Stimulated activated CD4-positive, alpha-beta T cell treated with anti-CD3 and anti-CD28 coated beads, Interleukin-12 subunit alpha, Interleukin-12 subunit beta, amount 100 ng/mL, for 24 hours (primary cell): ENCODE measurements at places on chromosomes 12 and 14.
A peak's percentile ranks its signal among the peaks of the same experiment; 100 is the strongest.

DNA sequence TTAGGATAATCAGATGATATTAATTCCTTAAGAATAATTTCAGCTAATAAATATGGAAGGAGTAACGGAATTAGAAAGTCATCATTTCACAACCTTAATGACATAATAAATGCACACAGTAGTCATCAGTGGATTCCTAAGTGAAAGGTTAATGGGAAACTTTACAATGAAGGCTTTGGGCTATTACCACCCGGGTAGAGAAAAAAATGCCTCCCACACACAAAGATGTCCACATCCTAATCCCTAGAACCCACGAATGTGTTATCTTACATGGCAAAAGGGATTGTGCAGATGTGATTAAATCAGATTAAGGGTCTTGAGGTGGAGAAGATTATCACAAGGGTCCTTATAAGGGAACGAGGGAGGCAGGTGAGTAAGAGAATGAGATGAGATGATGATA lies 5.6 kb downstream of the TMED10 start:
- no peak for DNase-seq

- DNase-seq, result no peak
Measured at GRCh38 chr14:23864861-23865260, 88.7 kb upstream of the DHRS4 start.

DNA sequence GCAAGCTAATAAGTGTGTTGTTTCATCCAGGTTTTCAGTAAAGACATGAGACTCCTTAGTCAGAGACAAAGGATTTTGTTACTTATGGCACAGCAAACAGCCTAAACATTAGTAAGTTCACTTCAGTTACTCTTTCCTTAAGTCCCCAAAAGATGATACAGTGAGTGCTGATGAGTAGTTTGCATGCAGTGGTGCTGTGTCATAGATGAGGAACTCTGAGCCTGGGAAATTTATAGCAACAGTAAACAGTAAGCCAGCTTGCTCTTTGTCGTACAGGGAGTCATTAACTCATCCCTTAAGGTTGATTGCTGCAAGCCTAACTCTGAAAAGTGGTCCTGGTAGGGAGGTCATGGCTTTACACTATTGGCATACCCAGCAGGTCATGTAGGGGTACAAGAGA lies 208.6 kb upstream of the OR4E1 start:
- no peak for DNase-seq

DNA sequence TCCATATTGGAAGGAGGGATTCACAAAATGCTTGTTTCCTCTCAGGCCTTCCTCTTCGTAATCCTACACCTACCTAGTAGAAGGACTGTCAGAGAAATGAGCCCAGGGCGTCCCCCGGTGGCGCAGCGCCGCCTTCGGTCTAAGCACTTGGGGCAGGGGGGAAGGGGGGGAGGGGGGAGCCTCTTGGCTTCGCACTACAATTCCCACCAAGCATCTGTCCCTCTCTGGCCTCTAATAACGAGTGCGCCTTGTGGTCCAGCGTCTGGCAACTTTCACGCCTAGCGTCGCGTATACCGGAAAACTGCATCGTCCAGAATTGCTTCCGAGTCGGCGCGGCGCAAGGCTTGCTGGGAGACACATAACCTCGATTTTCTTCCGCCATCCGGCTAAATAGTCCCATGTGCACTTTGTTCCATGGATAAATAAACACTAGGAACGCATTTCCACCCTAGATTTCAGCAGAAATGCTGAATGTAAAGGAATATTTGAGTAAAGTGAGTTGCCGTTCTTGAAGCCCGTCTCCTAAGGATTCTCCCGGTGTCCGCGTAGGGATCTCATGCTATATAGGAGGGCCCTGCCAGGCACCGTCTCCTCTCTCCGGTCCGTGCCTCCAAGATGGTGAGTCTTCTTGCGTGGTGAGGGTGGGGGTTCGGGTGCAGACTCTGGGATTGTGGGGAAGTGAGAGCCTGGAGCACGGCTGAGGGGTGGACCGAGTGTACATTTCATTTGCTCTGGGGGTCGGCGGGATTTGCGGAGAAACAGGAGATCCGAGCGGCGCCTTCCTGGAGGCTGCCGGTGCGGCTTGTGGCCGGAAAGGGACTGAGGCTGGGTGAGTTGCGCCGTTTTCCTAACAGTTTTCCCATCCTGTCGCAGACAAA lies at the start of gene RPS26:
Gene RPS26 (plus strand): TSS at position 367 of the 878 bp plus-strand sequence. CDS start 249 bp downstream, at position 616.
- peak; percentile 85 for DNase-seq

GRCh38 chr12:45549337-45549902 lies 180.1 kb upstream of the ARID2 start:
- no peak for DNase-seq

- no peak for DNase-seq
Measured at GRCh38 chr12:127861406-127861805, 405.6 kb upstream of the TMEM132C start.

- no peak for DNase-seq
Measured at GRCh38 chr12:116443821-116444589, 115.2 kb upstream of the MAP1LC3B2 start.

- no peak for DNase-seq
Measured at GRCh38 chr12:49664591-49665239, 41.4 kb downstream of the PRPF40B start.

DNA sequence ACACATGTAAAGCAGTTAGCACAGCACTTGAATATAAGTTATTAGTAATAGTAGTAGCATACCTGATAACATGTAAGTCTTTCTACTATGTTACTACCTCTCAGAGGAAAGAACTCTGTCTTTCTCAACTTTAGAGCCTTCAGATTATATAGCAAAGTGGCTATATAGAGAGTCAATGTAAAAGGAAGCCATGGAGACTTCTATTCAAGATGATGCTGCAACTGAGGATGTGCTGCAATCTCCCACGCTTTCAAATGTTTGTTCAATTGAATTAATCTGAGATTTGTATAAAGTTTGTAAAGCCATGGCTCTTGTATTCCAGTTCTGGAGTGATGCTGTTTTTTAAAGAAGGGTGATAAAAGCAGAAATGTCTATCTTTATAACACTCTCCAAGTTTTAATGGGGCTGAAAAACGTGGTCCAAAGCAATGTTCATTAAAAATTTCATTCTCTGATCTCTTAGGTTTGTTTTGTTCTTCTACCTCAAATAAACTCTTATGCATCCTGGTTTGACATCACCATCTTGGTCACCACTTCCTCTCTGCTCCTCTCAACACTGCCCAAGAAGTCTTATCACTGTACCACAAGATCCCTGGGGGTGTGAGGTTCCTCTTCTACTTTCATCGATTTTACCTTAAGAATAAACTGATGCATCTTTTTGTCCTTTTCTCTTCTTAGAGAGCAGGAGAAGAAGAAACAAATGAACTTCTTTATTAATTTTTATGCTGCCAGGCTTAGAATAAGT lies 40.6 kb downstream of the C12orf42 start:
- DNase-seq, result no peak

GRCh38 chr12:65335021-65335714 lies 56.7 kb downstream of the MSRB3 start:
- no peak for DNase-seq

DNA sequence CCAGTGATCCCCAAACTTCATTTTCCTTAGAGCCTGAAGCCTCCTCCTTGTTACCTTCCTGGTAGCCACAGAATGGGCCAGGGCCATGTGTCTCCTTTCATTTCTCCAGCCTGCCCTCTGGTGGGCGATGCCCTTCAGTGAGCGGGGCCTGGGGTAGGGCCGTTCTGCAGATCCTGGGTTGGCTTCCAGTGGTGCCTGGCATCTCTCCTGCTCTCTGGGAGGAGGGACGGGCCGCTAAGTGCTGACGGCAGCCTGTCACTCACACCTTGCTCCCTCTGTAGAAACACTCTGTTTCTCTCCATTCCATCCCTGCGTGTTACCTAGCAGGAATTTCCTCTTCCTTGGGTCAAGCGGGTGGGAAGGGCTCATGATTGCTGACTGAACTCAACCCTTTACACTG lies 232.1 kb downstream of the CACNA1C start:
- DNase-seq, result no peak

DNA sequence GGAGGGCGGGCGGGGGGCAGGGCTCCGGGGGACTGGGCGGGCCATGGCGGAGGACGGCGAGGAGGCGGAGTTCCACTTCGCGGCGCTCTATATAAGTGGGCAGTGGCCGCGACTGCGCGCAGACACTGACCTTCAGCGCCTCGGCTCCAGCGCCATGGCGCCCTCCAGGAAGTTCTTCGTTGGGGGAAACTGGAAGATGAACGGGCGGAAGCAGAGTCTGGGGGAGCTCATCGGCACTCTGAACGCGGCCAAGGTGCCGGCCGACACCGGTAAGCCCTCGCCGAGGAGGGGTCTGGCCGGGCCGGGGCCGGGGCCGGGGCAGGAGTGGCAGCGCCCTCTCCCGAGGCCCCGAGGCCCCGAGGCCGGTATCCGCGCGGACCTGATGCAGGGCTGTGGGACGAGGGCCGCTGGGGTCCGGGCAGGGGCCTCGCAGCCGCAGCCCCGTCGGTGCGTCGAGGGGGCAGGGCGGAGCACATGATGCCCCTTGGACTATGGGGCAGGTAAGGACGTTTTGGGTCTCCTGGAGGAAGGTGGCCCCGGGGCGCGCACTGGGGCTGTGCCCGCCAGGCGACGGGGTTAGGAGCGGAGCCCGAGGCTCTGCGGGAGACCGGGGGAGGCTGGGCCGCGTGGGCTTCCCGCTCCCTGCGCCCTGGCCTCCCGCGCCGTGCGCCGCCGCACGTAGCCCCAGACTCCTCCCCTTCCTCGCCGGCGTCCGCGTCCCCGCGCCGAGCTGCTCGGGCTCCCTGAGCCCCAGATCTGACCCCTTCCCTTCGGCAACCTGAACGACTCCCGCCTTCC lies at the start of gene TPI1:
Gene TPI1 (plus strand): TSS at position 119 of the 798 bp plus-strand sequence. CDS start 36 bp downstream, at position 155.
- peak; percentile 73 for DNase-seq

DNA sequence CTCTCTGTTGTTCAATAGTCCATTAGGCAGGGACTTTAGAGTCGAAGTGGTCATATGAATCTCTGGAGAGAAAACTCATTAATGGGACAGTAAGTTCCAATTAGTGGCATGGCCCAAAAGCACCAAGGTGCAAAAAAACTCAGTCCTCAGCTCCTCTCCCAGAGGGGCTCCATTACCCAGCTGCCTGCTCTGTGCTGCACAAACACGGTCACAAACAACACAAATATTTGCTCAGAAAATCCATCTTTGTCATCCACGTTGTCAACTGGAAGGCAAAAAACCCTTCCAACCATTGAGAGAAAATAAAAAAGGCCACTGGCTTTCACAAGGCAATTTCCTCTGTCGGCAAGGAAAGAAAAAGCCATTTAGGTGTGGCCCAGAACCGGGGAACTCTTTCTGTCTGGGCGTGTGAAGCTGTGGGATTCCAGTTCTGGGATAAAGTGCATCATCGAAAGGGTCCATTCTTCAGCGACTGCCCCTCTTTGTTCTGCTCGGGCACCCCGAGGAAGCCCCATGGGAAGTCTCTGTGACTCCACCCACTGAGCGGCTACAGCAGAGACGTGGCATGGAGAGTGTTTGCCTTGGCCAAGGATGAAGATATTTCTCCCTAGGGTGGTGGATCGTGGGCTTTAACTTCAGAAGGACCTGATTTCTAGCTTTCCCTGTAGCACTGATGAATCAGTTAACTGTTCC lies 137.6 kb downstream of the VRK1 start:
- no peak for DNase-seq

- no peak for DNase-seq
Measured at GRCh38 chr12:26090836-26091510, 33.9 kb downstream of the BHLHE41 start.

- DNase-seq, result no peak
Measured at GRCh38 chr14:93329965-93330608, 2.7 kb downstream of the BTBD7 start.

- no peak for DNase-seq
Measured at GRCh38 chr12:49260166-49260565, 4.7 kb upstream of the TUBA1C start.

DNA sequence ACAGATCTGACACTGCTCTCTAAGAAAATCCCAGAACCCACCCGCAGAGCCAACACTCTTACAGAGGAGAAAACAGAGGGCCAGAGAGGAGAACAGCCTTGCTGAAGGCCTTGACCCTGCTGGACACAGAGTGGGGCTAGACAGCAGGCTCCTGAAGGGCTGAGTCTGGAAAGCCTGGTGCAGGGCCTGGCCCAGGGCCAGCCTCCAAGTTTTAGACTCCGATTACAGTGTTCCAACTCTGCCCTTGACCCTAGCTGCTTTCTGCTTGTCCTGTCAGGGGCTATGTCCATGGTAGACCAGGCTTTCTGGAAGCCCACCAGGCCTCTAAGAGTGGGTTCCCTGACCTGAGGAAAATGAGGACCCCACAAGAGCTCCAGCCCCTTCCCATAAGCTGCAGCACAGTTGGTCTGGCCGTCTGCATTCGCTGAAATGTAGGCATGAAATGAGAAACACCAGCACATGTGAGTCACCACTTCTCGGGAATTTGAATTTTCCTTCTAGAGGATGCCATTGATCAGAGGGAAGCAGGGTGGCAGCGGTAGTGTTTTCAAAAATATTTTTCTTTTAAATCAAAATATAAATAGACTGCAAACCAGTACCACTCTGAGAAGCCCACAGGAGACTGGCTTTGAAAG lies 154.4 kb downstream of the CALM1 start:
- DNase-seq, result no peak

DNA sequence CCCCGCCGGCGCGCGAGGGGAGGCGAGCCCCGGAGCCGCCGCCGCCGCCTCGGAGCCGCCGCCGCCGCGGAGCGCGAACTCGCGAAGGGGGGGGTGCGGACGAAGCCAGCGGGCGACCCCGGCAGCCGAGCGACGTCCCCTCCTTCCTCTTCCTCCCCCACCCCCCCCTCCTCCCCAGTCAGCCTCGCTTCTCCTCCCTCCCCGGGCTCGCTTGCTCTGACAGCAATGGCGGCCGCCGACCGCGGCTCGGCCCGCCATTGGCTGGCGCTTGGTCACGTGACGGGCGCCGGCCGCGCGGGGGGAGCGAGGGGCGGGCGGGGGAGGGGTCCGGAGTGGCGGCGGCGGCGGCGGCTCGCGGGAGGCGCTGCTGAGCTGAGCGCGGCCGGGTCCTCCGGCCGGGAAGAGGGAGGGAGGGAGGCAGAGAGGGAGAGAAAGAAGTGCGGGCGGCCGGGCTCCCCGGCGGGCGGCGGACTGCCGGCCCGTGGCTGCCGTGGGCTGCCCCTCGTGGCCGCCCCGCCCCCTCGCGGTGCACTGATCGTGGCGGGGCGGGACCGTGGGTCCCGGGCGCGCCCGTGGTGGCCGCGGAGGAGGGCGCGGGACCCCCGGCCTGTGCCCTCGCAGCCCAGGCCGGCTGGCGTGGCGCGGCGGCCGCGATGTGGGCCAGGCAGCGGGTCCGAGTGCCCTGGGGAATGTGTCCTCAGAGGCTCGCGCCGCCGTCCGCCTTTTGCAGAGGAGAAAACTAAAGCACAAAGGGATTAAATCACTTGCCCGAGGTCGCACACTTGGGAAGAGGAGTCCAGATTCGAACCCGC lies at the start of gene MED13L:
Gene MED13L (minus strand): TSS at position 227 of the 812 bp plus-strand sequence. CDS start 562 bp downstream, outside the sequence.
- peak; percentile 76 for DNase-seq

GRCh38 chr14:61106959-61107641 lies 126.1 kb downstream of the SLC38A6 start:
- DNase-seq, result no peak

- no peak for DNase-seq
Measured at GRCh38 chr14:74048281-74048680, 29.1 kb downstream of the BBOF1 start.

- DNase-seq, result no peak
Measured at GRCh38 chr12:52097045-52097666, 17.7 kb downstream of the SMIM41 start.

GRCh38 chr12:129096968-129097367 lies 243.7 kb downstream of the GLT1D1 start:
- no peak for DNase-seq

GRCh38 chr14:95313707-95314106 lies 6.0 kb downstream of the CLMN start:
- no peak for DNase-seq

- DNase-seq, result no peak
Measured at GRCh38 chr14:64653900-64654245, 50.4 kb upstream of the PLEKHG3 start.
